Brain (organoid and tissue), 16 donors: ENCODE measurements at places on chromosomes 4 and X.

DNA sequence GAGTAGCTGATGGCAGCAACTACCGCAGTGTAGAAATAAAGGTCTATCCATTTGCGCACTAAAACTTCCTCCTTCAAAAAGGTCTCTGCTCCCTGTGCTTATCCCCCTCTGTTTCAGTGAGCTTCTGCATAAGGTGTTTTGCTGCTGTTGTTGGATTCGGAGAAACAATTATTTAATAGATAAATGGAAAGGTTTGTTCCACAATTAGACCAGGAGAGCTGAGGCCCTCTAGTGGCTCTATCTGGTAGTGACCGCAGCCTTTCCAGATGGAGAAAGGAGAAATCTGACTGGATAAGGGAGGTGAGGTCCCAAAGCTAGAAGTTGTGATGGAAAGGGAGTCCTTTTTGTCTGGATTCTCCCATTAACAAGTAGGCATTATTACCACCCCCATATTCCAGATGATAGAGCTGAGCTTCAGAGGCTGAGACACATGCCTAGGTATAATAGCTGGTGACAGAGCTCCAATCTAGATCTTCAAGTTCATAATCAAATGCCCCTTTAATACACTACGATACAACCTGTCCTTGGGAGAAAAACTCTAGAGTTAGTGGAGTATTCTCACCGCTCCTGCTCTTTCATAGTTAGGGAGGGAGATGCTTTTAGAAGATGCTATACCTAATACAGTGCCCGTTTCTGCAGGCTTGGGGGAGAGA is 5.1 kb upstream of the GABRQ start:
- DNase-seq = peak; percentile 84

- peak; percentile 30 for DNase-seq
These were observed 76.4 kb downstream of the CLCN4 start for GRCh38 chrX:10233173-10233572.

DNA sequence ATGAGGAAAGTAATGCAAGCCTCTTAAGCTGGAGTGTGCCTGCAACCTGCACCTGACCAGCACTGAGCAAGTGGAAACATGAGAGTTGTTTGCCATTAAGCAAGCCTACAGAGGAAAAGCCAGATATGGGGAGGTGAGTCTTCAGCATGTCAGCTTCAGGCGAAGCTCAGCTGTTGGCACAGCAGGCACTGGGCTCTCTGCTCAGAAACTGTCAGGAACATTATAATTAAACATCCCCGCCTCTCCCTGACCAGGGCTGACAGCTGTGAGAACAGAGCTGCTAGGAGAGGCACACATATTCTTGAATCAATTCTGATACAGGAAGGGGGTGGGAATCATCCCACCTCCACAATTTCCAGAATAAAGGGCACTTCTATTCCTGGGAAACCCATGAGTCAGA is 19.0 kb upstream of the DCX start:
- peak; percentile 33 for DNase-seq

GRCh38 chr4:7032596-7032995 is 10.6 kb upstream of the TADA2B start:
- no peak for DNase-seq

DNA sequence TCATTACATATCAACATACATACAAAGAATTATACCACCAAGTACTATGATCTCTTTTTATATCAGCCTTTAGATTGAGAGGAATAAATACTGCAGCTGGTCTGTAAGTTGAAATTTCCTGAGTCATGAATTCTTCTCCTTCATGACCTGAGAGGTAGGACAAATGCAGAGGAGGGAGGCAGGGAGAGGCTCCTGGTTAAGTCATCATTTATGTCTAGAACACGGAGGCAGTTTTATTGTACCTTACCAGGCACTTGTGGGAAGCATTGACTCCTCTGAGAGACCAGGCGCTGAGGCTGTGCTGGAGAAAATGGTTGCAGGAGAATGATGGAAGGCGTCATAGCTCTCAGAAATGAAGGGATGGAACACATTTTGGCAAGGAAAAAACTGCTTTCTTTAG is 12.5 kb upstream of the CASK start:
- no peak for DNase-seq

DNA sequence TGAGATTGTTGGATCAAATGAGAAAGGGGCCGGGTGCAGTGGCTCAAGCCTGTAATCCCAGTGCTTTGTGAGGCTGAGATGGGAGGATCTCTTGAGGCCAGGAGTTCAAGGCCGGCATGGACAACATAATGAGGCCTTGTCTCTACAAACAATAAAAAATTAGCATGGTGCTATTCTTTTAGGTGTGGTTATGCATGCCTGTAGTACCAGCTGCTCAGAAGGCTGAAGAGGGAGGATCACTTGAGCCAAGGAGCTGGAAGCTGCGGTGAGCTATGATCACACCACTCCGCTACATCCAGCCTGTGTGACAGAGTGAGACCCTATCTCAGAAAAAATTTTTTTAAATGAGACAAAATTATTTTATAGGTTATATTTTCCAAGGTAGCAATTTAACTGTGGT is 49.7 kb upstream of the TMEM150C start:
- DNase-seq = no peak

DNA sequence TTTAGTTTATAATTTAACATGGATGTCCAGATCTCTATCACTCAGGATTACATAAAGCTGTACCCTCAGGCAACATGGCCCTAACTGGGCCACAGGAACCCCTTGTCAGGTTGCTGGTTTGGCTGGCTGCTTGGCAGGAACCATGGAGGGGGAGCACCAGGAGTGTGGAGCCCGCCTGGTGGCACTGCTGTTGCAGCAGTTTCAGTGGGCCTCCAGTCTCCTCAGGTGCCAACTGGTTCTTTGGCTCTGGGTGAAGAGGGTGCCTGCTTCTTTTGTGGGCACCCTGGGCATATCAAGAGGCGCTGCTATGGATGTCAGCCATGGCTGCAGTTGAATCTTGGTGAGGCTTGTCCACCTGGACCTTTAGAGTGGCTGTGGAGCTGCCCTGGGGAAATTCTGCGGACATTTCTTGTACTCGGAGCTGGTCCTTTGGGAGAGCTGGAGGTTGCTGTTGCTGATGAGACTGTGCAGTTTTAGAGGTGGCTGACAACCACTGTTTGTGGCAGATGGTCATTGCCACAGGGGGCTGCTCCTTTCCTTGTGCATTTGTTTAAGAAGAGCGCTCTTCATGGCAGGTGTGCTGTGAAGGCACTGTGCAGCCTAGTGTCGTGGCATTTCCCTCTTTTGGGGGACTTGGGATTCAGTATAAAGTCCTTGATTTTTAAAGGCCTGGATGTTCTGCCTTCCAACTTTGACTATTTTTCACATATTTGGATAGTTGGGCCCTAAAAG is 10.3 kb upstream of the SMIM14 start:
- peak; percentile 37 for DNase-seq

DNA sequence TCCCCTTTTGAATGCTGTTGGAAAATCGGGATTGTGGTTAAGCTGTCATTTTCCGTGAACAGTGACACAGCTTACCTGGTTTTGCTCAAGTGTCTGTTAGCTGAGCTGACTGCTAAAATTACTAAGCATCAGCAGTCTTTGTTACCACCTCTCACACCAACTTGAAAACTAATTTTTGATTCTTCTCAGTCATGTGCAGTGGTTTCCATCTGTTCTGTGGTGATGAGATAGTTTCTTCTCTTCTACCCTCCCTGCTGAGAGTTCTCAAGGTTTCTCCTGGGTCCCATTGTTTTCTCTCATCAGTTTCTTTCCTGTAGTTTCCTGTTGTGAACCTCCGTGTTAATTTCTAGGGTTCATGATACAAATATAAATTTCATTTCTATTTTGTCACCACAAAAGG is 225.6 kb downstream of the ARHGAP10 start:
- no peak for DNase-seq

DNA sequence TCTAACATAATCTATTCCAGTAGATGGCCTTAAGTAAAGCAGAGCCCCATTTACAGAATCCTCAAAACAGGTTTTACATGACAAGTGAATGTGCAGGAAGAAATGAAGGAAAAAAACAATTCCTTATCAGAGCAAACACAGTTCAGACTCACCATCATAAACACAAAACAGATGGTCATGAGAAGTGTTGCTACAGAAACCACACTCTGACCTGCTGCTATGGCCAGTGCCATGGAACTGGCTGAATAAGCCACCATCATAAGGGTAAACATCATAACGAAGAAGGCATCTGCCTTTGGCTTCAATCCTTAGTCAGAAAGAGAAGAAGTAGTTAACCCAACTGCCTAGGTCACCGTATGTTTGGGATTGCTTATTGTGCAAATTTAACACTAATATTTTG is 61.1 kb downstream of the ABCG2 start:
- DNase-seq = no peak

- no peak for DNase-seq
These were observed 68.4 kb downstream of the RAPGEF2 start for GRCh38 chr4:159171287-159171686.

GRCh38 chr4:16732741-16733140 is 165.7 kb downstream of the LDB2 start:
- DNase-seq = no peak

- no peak for DNase-seq
These were observed 250.8 kb downstream of the ARHGAP24 start for GRCh38 chr4:85725721-85726170.

DNA sequence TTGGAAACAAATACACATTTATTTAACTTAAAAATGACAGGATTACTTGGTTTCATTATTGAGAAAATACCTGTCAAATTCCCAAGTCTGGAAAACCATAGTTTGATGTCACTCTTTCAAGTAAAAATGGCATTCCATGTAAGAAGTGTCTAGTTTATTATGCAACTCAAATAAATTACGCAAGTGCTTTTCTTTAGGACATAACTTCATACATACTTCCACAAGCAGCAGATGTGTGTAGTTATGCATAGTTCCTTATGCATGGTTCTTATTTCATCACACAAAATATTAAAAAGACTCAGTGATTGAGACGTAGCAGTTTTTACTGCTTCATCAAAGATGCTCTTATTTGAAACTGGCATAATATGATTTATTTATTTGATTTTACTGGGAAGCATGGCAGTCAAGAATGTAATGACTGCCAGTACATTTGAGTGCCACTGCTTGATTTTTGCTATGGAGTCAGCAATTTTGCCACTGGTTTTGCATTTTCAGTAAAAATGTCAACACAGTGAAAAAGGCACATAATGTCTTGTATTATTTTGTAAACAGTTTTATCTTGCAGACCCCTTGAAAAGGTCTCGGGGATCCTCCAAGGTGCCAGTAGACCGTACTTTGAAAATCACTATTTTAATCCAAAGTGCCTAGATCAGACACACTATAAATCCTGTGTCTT is 62.1 kb downstream of the CLCN3 start:
- no peak for DNase-seq

DNA sequence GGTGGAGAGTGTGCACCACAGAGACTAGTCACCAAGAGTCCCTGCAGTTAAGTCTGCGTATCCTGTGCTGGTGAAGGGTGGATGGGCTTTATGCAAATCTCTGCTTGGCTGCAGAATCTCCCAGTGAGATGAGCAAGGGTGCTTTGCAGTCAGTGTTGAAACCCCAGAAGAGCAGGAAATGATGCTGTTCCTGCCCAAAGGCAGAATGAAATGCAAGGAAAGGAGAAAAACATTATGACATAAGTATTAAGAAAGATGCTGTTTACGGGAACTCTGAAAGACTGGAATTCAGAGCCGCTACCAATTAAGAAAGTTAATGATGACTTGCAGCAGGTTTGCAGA is 25.4 kb upstream of the ACSL1 start:
- DNase-seq = no peak

- no peak for DNase-seq
These were observed 221.5 kb upstream of the RPL34 start for GRCh38 chr4:108398836-108399235.

- DNase-seq = no peak
These were observed 31.0 kb upstream of the SLC25A4 start for GRCh38 chr4:185112104-185112503.

GRCh38 chrX:68833855-68834331 is 5.1 kb downstream of the EFNB1 start:
- DNase-seq = no peak

DNA sequence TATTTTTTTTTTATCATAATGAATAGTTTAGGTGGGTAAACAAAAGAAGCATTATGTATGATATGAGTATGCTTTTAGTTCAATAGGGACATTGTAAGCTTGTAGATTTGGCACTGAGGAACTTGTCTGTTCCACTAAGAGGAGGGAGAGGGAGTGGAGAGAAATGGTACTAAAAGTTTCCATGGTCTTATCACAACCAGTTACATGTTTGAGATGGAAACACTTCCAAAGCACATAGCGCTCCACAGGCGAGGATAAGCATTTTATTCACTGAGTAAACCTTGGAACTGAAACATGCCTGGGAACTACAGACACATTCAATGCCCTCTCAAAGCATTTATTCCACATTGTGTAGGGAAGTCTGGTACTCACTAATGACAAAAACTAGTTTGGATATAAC is 15.5 kb downstream of the MYOZ2 start:
- DNase-seq = no peak

DNA sequence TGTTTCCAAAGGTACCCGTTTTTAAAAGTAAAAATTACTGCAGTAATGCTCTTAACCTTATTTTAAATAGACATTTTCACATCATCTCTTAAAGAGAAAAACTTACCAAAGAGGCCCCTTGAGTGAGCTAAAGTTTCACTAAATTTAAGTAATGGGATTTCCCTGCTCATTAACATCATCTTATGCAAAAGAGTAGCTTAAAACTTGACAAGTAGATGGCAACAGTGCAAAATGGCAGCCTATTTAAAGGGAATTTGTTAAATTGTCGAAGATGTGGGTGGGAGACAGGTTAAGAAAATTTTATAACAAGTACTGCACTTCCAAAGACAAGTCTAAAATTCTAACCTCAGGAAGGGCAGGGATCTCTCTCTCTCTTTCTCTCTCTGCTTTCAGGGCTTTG is 271.7 kb upstream of the LDB2 start:
- DNase-seq = peak; percentile 44

GRCh38 chr4:179626687-179627086 is 2184.4 kb upstream of the AGA start:
- no peak for DNase-seq

GRCh38 chrX:66012094-66012534 is 27.8 kb downstream of the VSIG4 start:
- no peak for DNase-seq

DNA sequence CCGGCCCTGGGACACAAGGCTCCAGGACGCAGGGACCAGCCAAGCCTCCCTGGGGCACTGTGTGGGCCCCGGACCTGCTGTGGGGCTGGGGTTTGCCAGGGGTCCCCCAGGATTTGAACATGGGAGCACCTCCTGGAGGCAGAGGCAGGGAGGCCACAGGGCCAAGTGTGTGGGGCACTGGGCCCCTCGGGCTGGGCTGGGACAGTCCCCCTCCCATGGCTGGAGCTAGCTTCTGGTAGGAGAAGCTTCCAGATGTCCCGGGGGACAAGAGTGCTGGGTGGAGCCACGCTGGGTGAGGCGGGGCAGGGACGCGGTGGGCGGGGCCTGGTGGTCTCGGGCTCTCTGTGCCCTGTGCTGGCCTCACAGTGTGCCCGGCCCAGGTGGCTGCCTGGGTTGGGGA is 18.6 kb downstream of the FGFRL1 start:
- DNase-seq = no peak

GRCh38 chr4:102815981-102816380 is 11.4 kb downstream of the UBE2D3 start:
- no peak for DNase-seq
